Stimulated activated CD4-positive, alpha-beta T cell treated with anti-CD3 and anti-CD28 coated beads, Interleukin-4, amount 100 ng/mL, for 4 hours (primary cell): ENCODE measurements at places on chromosomes 3 and 15.

GRCh38 chr3:76990606-76991005, 49.3 kb upstream of the ROBO2 start:
- DNase-seq = no peak

GRCh38 chr3:139715743-139716360, 38.1 kb upstream of the NMNAT3 start:
- no peak for DNase-seq

DNA sequence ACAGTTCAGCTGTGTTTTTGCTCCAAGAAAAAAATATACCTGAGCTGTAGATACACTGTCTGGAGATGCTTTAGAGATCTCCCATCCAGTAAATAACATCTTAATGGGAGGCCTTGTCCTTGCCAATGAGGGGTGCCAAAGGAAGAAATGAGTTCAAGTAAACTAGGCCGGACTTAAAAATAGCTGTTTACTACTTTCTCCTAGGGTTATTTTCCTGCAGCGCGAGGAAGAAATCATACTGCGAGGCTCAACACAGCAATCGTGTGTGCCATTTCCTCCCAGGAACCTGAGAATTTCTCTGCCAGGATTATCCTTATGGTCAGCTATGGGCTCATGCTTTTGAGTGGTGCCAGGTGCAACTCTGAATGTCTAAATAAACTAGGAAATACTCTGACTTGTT, 71.9 kb downstream of the CMTM8 start:
- DNase-seq = no peak

DNA sequence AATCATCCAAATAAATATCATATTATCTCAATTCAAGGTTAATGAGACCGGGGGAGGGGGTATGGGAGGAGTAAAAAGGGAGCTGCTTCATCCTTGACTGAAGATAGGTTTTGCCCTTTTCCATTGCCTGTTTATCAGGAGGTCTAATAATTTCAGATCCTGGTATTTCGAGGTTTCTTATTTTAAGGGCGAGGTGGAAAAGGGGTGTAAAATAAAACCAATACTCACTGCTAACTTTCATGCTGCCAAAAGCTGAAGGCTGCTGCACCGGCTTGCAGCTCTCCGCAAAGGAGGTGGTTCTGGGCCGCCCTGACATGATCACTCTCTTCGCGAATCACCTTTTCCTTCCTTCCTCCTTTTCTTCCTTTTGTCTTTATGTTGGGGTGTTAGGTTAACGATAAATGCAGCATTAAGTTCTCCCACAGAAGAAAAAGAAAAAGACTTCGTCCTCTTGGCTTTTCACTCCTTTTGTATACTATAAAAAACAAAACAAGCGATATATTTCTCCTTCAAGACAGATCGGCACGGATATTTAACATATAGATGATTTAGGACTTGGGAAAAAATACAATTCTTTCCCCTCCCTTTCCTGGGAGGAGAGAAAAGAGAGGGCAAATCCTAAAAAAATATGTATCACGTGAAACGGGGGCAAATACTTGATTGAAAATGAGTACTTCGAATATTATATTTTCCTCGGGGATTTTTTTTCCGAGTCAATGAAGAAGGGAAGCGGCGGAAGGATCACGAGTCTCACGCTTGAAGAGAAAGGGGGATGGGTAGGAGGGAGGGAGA, 932 bp downstream of the GSK3B start:
- DNase-seq = peak; percentile 18

DNA sequence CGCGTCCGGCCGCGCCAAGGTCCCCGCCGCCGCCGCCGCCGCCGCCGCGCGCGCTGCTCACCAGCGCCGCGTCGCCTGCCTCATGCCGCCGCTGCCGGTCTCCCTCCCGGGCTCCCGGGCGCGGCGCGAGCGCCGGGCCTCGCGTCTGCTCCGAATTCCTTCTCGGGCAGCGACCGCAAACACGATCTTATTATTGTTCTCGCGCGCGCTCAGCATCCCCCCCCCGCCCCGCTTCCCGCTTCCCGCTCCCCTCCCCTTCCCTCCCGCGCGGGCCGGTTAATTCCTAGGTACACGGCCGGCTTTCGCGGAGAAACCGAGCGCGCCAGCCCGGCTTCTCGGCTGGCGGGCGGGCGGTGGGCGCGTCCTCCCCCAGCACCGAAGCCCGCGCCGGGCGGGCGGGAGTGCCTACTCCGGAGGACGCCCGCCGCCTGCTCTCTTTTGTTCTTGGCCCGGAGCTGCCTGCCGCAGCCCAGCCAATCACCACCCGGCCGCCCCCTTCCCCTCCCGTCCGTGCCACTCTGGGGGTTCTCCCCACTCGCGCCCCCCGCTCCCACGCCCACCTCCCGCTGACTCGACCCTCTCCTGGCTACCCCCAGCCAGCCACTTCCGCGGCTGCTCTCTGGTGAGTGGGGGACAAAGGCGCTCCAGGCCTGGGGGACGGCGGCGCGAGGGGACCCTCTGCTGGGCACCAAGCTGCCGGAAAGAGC, at the start of gene HDGFL3:
HDGFL3 (minus strand) TSS at position 164 of the 707 bp plus-strand sequence. CDS start 409 bp downstream, outside the sequence.
- DNase-seq = peak; percentile 9

DNA sequence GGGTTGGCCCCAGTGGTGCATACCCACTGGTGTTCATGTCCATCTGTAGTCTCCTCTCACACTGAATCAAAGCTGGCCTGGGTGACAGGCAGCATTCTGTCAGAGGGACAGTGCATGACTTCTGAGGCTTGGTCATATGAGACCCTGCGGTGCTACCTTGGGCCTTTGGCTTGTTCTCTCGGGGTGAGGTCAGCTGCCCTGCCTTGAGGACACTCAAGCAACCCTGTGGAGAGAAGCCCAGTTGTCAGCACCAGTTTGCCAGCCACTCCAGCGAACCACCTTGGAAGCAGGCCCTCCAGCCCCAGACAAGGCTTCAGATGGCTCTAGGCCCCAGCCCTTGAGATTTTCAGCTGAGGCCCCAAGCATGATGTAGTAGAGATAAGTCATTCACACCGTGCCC, 16.9 kb upstream of the RAB7A start:
- no peak for DNase-seq

- no peak for DNase-seq
Measured at GRCh38 chr3:25306066-25306465, 122.0 kb upstream of the RARB start.

- no peak for DNase-seq
Measured at GRCh38 chr3:14533457-14533958, 6.6 kb downstream of the GRIP2 start.

DNA sequence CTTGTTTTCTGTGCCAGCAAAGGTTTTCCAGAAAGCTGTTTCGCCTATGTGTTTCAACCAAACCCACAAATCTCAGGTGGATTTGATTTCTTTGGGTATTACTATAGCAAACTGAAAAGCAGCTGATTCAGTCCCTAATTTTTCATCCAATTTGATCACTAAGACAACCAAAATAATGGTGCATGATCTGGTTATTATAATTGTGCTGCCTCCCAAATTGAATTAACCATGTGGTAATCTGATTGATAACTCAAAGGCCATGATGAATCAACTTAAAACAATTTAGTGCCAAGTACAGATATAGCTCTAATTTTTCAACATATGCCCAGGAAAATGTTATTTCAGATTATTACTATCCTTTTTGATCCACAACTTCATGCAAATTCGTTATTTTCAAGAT, 30.6 kb downstream of the PRTG start:
- DNase-seq = no peak
